Omental fat pad (tissue), 4 donors: ENCODE measurements at places on chromosomes 1 and 21.

GRCh38 chr1:243550276-243550675, 294.4 kb downstream of the SDCCAG8 start:
- DNase-seq, result no peak

DNA sequence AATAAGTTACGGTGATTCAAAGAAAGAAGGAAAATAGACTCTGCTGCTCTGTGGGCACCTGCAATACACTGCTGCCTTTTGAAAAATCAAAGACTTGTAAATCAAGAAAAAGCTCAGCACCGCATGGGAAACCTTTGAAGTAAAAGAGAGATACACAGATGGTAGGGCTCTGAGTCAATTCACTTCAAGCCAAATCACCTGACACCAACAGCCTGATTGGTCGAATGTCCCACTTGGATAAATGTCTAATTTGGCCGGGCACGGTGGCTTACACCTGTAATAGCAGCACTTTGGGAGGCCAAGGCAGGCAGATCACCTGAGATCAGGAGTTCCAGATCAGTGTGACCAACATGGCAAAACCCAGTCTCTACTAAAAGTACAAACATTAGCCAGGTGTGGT, 19.2 kb upstream of the RCAN3 start:
- no peak for DNase-seq

DNA sequence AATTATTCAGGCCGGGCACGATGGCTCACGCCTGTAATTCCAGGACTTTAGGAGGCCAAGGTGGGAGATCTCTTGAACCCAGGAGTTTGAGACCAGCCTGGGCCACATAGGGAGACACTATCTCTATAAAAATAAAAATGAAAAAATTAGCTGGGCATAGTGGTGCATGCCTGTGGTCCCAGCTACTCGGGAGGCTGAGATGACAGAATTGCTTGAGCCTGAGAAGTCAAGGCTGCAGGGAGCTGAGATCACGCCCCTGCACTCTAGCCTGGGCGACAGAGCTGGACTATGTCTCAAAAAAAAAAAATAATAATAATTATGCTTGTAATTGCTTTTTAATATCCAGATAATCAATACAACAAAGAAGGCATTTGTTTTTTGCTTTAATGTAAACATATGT, 91.3 kb downstream of the RIPK4 start:
- DNase-seq, result no peak

- DNase-seq, result no peak
Observed at GRCh38 chr1:37878071-37878470, 18.7 kb upstream of the MTF1 start.

GRCh38 chr1:219927298-219927955, 930 bp downstream of the SLC30A10 start:
- DNase-seq, result no peak

DNA sequence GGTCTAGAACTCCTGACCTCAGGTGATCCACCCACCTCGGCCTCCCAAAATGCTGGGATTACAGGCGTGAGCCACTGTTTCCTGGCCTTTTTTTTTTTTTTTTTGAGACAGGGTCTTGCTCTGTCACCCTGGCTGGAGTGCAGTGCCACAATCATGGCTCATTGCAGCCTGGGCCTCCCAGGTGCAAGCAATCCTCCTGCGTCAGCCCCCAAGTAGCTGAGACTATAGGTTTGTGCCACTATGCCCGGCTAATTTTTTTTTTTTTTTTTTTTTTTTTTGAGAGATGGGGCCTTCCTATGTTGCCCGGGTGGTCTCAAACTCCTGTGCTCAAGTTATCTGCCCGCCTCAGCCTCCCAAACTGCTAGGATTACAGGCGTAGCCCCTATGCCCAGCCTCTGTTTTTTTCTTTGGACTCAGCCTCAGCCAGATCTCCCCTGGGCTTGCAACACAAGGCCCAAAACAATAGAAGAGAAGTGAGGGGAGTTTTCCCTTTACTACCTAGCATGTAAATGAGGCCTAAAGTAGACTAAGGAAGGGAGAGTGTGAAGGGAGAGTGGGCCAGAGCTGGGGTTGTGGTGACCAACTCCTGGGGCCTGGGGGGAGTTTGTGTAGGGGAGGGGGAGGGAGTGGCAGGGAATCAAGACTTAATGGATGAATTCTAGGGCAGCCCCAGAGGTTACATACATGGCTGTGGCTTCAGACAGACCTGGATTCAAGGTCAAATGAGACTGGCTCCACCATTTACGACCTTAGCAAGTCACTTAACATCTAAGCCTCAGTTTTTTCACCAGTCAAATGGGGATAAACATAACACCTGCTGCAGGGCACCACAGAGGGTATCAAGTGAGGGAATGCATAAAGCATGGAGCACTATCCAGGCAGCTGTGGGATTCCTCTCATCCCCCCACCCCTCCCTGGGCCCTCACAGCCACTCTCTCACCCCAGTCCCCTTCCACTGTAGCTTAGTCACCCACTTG, 1.6 kb upstream of the CD52 start:
- DNase-seq, result no peak

DNA sequence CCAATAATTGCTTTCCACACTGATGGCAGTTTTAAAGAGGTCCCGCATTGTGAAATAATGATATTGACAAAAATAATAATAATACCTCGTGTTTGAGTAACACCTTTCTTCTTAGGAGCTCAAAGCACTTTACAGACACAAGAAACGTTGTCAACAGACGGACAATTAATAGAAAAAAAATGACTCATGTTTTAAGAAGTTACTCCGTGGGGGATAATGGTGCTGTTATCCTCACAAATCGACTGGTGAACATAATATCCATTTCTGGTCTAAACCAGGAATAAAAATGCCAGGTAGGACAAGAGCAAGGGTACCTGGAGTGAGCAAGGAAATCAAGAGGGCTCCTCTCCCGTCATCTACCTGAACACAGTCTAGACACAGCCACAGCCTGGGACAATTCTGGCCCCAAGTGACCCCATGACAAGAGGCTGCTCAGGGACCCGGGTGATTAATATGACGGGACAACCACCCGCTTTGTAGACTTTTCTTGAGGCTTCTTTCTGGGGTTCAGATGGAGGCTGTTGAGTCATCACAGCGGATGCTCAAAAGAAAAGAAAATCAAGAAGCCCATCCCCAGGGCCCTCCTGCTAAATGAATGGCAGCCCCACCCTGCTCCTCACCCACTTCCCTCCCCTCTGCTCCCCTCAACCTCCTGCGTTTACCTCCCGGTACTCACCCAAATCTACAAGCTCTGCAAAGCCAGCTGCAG, 146.2 kb upstream of the IRF2BP2 start:
- no peak for DNase-seq

DNA sequence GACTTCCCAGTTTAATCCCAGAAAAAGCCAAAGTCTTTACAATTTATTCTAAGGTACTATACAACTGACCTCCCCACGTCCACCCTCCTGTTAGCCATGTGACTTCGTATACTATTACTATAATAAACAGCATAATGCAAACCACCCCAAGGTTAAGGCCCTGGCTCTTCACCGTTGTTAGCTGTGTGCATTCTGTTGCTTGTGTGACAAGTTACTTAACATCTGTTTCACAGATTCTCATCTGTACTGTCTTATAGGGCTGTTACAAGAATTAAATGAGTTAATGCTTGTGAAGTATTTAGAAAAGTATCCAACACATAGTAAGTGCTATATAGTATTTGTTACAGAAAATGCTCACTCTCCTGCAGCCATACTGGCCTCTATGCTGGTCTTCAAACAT, 15.7 kb downstream of the WARS2 start:
- no peak for DNase-seq

DNA sequence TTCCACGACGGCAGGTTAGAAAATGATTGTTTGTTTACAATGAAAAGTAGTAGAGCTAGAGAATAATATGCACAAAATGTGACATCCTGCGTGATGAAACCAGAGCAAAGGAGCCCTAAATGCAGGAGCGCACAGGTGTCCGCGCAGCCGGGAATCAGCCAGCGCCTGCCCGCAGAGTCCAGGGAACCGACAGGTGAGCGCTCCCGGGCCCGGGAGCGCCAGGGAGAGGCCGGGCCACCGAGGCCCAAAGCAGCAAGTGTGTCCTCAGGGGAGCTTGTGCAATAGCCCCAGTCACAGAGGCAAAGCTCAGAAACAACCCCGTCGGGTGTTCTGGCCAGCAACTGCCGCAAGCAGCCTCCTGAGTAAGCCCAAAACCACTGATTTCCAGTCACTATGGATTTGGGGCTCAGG, 789 bp upstream of the GALE start:
- DNase-seq, result no peak

DNA sequence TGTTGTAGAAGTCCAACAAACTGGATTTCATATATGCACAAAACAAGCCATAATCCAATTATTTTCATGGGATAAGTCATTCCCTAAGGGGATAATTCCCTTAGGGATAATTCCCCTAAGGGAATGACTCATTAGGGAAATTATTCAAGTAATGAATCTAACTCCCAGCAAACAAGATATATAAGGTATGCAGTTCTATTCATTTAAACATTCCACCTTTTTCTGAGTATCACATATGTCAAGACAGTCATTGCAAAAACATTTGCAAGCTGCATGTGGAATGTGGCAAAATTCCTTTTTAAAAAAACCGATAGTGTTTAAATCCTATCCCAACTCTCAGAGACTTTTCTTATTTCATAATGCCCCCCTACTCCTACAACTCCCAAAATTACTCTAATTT, 131.2 kb downstream of the AKT3 start:
- no peak for DNase-seq

DNA sequence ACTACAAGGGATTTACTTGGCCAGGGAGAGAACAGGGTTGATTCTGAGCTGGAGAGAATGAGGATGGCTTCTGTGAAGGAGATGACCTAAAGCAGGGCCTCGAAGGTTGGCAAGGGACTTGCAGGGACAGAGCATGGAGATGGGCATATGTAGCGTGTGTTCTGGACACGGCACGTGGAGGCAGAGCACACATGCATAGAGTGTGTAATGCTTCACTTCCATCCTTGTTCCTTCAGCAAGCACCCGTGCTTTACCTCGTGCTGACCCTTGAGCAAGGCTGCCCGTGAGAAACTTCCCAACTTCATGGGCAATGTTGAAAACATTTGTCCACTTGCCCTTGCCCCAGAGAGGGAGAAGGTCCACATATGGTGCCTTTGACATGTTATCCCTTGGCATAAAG, 33.1 kb downstream of the NFIA start:
- no peak for DNase-seq

GRCh38 chr1:150168960-150169601, 19.4 kb downstream of the PLEKHO1 start:
- DNase-seq, result peak; percentile 65

GRCh38 chr21:42049578-42050430, 21.3 kb upstream of the UMODL1 start:
- DNase-seq, result no peak

DNA sequence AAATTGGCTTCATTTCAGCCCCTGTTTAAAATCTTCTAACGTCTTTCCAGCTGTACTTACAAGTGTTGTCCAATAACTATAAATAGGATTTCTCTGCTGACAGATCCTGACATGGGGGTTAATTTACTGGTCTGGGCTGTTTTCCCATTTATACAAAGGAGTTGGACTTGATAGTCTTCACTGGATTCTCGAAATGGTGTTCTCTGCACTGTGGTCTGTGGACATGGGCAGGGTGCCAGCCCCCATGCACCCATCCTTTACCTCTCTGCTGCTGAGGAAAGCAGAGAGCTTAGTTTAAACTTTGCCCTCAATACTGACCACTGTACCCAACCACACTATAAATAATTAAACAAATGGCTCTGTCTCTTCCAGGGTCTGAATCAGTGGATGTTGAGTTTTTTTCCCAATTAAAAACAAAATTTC, 5.2 kb downstream of the DIO1 start:
- no peak for DNase-seq

DNA sequence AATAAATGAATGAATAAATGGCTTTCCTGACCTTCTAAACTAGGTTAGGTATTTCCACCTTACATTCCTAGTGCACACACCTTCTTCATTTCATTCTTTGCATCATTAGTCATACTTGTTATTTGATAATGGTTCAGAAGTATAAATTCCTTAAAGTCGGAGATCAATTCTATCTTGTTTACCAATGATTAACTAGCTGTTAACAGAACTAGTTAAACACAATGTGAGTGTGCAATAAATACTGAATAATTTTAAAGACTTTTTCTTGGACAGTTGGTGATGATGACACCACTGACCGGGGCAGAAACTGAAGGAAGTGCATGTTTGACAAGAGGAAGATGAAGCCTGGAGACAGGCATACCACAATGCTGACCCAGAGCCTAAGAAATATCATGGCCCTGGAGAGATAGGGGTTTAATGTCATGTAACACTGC, 207.1 kb upstream of the DEPDC1 start:
- no peak for DNase-seq

- DNase-seq, result peak; percentile 86
Observed at GRCh38 chr1:89358287-89358893, 5.5 kb upstream of the GBP6 start.

GRCh38 chr1:156998840-156999500, 46.6 kb downstream of the ARHGEF11 start:
- DNase-seq, result no peak

- no peak for DNase-seq
Observed at GRCh38 chr1:86356247-86356646, 39.9 kb downstream of the ODF2L start.

DNA sequence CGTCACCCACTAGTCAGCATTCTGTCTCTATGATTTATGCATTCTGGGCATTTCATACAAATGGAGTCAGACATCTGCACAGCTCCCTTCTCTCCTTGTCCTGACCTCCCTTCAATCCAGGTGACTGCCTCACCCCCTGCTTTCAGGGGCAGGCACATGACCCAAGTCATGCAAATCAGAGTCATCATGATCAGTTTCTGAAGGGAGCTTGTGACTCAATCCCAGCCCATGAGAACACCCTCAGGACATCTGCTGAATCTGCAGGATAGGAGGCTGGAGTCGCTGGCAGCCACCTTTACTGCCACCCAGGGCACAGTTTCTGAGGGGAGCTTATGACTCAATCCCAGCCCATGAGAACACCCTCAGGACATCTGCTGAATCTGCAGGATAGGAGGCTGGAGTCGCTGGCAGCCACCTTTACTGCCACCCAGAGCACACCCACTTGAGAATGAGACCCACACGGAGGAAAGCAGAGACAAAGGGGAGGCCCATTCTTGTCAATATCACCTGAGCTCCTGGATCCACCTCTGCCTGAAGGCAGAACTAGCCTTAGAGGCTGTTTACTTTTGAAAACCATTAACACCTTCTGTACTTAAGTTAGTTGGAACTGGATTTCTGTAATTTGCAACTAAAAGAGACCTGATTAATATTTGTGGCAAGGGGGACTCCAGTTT, 62.3 kb upstream of the SLC25A33 start:
- no peak for DNase-seq

DNA sequence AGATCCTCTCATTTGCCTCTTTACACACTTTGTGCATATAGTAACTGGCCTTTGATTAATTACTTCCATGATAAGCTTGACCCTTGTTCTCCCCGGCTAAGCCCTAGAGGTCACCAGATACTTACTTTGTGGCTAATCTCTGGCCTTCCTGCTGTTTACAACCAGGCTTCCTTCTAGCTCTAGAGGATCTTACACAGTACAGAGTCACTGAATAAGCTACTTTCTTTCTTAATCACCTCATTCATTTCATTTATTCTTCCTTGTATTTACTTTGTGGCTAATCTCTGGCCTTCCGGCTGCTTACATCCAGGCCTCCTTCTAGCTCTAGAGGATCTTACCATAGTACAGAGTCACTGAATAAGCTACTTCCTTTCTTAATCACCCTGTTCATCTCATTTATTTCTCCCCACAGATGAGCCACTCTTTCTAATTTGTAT, 144.3 kb upstream of the C1orf21 start:
- DNase-seq, result no peak

- no peak for DNase-seq
Observed at GRCh38 chr1:119623193-119623515, 24.9 kb downstream of the ZNF697 start.
